ENCODE measurements at places on chromosomes 16 and 17. TPM values are rescaled to one million over a fixed set of nuclear protein-coding genes. Genes with fewer than 3 reads are reported as not detected.

DNA sequence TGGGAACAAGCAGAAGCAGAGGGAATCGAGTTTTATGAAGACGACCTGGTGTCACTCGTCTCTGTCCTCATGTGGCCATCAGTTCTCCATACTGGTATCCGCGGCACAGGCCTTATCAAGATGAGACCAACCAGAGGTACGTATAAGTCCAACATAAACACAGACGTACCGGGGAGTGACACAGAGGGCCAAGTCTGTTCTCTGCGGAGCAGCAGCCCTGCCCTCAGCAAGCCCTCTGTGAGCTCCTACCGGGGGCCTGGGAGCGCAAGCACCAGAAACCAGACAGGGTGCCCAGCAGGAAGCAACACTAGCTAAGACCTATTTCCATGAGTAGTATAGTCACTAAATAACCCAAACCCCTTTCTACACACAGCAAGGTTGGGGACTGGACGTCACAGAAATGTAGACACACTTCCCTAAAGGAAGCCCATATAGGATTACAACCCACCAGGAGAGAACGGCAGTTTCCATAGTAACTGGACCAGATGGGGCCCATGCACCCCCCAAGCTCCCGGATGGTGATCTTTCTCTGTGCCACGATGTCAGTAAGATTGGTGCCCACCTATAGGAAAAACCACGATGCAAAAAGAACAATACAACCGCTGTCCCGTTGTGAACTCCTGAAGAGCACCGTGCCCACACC, 911 bp downstream of the ARL16 start:
- peak overlapping the region; percentile 81 for H3K4me3 ChIP-seq
- no peak overlapping the region for H3K27ac ChIP-seq
- H3K36me3 ChIP-seq, result no peaks in the 10 kb centered on the region
- H3K27me3 ChIP-seq, result no peaks in the 10 kb centered on the region
- DNase-seq, result no peak
- H3K4me1 ChIP-seq, result peaks cover 13% of the 10 kb centered on the region

DNA sequence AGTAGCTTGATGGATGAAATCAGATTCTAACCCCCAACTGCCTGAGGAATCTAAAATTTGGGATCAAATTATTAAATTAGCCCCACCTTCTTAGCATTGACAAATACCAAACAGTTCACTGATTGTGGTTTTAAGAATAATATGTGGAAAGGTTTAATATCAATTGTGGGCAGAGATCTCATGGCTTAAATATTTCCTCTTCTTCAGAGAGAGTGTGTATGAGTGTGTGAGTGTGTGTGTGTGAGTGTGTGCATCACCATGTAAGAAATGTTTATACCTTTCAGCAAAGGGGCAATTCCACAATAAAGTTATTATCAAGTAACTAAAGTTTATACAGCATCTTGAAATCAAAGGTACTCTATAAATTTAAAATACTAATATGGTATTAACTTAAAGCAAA, 3.2 kb downstream of the SMURF2 start:
- no peak for DNase-seq
- no peaks in the 10 kb centered on the region for H3K27me3 ChIP-seq

DNA sequence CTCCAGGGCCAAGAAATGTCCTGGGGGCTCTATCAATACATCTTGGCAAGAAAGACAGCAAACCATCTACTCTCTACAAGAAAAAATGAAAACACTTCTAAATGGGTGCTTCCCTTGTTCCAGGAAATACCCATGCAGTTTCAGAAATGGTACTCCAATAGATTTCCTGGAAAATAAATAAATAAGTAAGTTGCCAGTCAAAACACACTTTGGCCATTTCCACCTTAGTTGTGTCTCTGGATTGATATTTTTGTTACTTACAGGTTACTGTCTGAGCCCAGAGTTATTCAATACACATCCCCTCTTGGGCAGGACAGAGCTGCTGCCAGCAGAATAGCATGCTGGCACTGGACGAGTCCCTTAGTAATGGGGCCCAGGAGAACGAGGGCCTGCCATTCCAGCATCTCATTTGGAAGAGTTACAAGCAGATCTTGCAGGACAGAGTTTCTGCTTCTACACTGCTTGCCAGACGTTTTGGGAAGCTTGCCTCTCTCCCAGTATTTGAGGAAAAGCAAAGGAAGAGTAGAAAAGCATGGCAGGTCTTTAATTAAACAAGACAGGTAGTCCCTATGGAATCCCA, 100.5 kb downstream of the SMG6 start:
- H3K4me3 ChIP-seq, result no peak overlapping the region
- H3K27me3 ChIP-seq, result no peaks in the 10 kb centered on the region

DNA sequence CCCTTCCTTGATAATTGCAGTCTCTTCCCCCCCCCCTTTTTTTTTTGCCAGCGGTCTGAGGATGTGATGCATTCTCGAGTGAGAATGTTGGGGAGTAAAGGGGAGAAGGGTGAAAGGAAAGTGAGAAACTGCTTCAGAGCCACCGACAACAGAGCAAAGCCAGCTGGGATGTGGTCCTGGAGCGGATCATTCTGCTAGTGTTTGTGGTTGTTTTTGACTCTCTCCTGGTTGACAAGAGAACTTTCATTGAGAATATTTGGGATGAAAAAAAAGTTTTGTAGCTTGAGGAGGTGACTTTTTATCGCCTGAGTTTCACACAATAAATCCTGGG, 1.3 kb downstream of the NF1 start:
- no peaks in the 10 kb centered on the region for H3K36me3 ChIP-seq
- H3K27ac ChIP-seq, result peak overlapping the region; percentile 85
- peaks cover 4% of the 10 kb centered on the region for H3K4me1 ChIP-seq
- H3K4me3 ChIP-seq, result peak overlapping the region; percentile 70
- no peaks in the 10 kb centered on the region for H3K27me3 ChIP-seq

The SLC5A11 gene
- 0.67 TPM for total RNA-seq

The SLC35G3 gene
- total RNA-seq, result not detected

- no peak overlapping the region for H3K27ac ChIP-seq
- H3K4me3 ChIP-seq, result no peak overlapping the region
- no peaks in the 10 kb centered on the region for H3K4me1 ChIP-seq
- DNase-seq, result no peak
- no peaks in the 10 kb centered on the region for H3K36me3 ChIP-seq
- H3K27me3 ChIP-seq, result peaks cover 51% of the 10 kb centered on the region
These were observed 380 bp downstream of the HS3ST3A1 start for GRCh38 chr17:13601322-13601775.

The PYY gene
- not detected for total RNA-seq

DNA sequence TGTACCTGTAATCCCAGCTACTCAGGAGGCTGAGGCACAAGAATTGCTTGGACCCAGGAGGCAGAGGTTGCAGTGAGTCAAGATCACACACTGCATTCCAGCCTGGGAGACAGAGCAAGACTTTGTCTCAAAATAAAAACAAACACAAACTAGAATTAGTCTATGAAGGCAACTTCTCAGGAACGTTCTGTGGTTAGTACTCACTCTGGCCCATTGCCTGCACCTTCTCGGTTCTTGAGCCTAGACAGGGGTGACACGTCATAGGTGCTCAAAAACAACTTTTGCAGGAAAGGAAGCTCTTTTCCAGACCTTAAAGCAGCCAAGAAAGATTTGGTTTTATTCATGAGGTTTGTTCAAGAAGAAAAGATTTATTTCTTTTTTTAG, 22.3 kb upstream of the CNOT1 start:
- H3K36me3 ChIP-seq, result no peaks in the 10 kb centered on the region
- no peaks in the 10 kb centered on the region for H3K4me1 ChIP-seq

The CDRT15 gene
- total RNA-seq, result not detected

- no peaks in the 10 kb centered on the region for H3K27me3 ChIP-seq
- no peak for DNase-seq
- H3K27ac ChIP-seq, result no peak overlapping the region
- H3K36me3 ChIP-seq, result no peaks in the 10 kb centered on the region
These were observed 377.6 kb downstream of the CPPED1 start for GRCh38 chr16:12426122-12426521.

GRCh38 chr17:63189082-63189481, 223.0 kb downstream of the TANC2 start:
- no peaks in the 10 kb centered on the region for H3K4me1 ChIP-seq
- no peak overlapping the region for H3K27ac ChIP-seq
- DNase-seq, result no peak
- no peaks in the 10 kb centered on the region for H3K27me3 ChIP-seq

GRCh38 chr16:80287674-80288073, 253.1 kb upstream of the DYNLRB2 start:
- no peak overlapping the region for H3K27ac ChIP-seq
- H3K36me3 ChIP-seq, result no peaks in the 10 kb centered on the region
- no peaks in the 10 kb centered on the region for H3K27me3 ChIP-seq
- no peak for DNase-seq

GRCh38 chr17:68640242-68640989, 39.2 kb upstream of the FAM20A start:
- no peaks in the 10 kb centered on the region for H3K27me3 ChIP-seq
- no peaks in the 10 kb centered on the region for H3K4me1 ChIP-seq
- DNase-seq, result no peak

All from pancreas (tissue), 10 donors.